ENCODE measurements at places on chromosomes 1 and 21. TPM values are rescaled to one million over a fixed set of nuclear protein-coding genes. Genes with fewer than 3 reads are reported as not detected.

Gene RAB25
- total RNA-seq: 0.36 TPM

Gene FALEC
- not detected for total RNA-seq

Gene PRR9
- not detected for total RNA-seq

Gene UBE2G2
- 71.0 TPM for total RNA-seq

Gene TMEM200B
- total RNA-seq: not detected

Gene SMPDL3B
- 1.9 TPM for total RNA-seq

Gene SELP
- total RNA-seq: not detected

Gene TBX15
- 1.1 TPM for total RNA-seq

Gene L1TD1
- 0.31 TPM for total RNA-seq

Gene STRIP1
- 25.5 TPM for total RNA-seq

Gene PCBP3
- total RNA-seq: 0.46 TPM

Gene FAM72B
- total RNA-seq: 13.6 TPM

Gene PPIAL4G
- not detected for total RNA-seq

Gene KCNT2
- total RNA-seq: not detected

Gene THEM5
- not detected for total RNA-seq

Data from GM12878 (cell line).